ENCODE measurements at places on chromosomes 16 and 17.

- DNase-seq, result no peak
These were observed 11.3 kb upstream of the DNASE1 start for GRCh38 chr16:3643095-3643730.

DNA sequence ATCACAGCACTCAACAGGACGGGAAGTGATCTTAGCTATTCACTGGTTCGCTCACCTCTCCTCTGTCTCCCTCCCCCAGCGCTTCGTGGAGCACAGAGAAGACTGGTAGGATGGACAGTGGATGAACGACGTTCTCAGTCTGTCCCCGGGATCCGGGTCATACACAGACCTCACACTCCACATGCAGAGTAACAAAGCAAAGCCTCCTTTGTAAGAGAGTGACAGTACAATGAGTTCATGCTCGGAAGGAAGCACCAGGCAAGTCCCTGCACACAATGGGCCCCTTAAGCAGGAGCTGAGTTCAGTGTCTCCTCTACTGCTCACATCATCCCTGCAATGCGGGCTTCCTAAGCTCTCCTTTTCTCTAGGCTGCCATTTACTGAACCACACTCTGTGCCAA is 356.9 kb downstream of the C16orf95 start:
- DNase-seq, result no peak

DNA sequence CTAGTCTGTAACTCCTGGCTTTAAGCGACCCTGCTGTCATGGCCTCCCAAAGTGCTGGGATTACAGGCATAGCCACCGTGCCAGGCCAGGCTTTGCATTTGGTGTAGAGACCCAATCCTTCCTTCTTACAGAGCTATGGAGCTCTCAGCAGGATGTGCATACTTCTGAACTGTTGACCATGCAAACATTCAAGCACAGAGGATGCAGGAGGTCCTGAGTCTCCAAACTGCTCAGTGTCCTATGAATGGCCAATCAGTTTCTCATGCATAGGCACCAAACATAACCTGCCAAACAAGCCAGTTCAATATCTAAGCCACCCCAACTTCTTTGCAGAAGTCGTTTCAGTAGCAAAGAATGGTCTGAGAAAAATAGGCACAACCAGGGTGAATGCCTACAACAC is 40.0 kb upstream of the NF1 start:
- DNase-seq, result no peak

DNA sequence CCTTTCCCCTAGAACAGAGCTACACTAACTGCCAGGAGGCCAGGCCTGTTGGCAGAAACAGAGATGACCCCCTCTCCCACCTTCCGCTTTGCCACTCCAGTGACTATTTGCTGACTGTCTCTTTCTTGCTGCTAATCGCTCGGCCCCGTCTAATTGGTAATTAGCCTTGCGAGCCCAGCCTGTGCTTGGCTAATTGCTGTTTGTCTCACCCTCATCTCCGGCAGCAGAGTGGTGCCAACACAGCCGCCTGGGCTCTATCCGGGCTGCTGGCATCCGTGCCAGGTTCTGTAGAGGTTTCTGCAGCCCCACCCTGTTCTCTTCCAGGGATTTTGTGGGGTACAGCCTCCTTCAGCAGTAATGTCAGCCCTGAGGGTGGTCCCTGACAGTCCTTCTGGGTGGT is 27.4 kb upstream of the PHB1 start:
- no peak for DNase-seq

DNA sequence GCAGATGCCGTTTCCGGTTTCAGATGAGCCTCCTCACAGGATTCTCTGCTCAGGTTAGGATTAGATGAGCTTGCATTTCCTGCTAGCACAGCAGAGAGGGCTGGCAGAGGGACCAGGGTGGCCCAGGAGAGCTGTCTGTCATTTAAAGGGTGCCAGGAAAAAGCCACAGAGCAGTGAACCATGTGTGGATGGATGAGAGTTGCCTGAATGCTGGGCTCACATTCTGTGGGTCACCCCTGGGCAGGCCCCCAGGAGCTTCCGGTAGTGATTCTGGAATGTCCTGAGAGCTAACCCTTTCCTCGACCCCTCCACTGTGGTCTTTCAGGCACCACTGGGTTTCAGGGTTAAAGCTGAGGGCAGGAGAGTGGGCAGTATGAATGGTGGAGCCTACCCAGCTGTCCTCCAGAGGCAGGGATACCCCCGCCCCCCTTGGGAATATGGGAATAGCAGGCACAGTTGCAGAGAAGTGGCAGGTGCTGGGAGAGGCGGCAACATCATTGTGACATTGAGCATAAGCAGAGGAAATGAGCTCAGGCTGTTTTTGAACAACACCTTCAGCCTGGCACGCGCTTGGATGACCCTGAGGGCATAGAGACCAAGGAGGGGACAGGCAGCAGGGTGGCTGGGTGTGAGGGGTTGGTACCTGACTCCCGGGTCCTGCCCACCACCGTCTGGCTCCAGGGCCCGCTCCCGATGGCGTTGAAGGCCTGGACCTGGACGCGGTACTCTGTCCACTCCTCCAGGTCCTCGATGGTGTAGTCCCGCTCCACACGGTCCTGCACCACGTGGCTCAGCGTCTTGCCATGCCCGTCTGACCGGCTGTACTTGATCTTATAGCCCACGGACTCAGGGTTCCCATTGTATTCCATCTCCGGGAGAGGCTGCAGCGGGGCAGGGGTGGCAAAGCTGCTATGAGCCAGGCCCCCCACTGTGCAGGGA is 83.0 kb upstream of the CDC42EP4 start:
- no peak for DNase-seq

GRCh38 chr17:9144502-9145249 is 123.4 kb downstream of the NTN1 start:
- DNase-seq, result no peak

DNA sequence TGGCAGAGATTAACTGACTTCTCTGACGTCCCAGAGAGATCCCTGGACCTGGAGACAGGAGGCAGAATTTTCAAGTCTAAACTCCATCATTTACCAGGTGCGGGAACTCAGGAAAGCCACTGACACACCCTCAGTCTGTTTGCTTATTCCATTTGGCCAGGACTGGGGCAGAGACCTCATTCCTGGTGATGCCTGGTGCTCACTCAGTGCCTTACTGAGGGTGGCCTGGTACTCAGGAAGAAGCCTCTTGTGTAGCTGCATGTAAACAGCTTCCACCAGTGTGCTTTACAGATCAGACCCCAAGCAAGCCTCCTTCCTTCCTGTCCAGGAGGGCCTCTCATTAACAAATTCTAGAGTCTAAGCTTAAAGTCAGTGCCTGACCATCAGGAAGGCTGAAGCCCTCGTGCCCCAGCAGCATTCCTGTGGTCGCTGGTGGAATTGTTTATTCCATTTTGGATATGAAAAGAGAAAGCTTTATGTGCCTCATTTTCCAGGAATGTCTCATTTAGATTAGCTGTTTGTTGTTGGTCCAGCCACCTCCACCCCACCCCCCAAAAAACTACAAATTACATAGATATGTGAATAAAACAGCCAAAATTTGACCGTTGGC is 236.1 kb upstream of the CDH5 start:
- no peak for DNase-seq

DNA sequence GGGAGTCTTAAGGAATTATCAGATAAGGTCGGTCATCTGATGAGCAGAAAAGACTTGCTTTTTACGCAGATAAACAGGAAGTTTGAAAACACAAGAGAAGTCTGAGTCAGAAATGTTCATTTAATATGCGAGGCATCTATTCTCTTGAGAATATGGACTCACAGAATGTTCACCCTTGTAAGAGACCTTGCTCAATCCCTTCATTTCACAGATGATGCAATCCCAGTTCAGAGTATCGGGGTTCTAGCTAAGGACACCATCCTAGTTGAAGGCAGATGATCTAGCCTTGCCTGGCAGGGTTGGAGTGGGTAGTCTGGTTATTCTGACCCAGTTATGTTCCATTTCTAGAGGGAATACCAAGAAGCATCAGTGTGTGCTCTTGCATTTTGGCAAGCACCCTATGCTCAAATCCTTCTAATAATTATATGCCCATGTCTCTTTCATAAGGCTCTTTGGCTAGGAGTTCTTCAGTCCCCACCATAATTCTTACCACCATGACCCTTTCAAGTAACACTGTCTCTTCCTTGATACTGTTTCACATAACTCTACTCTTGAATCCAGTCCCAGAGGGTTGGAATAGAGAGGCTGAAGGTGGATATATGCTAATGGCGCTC is 42.5 kb downstream of the YPEL2 start:
- no peak for DNase-seq

GRCh38 chr16:65284626-65285025 is 162.8 kb upstream of the CDH11 start:
- no peak for DNase-seq

DNA sequence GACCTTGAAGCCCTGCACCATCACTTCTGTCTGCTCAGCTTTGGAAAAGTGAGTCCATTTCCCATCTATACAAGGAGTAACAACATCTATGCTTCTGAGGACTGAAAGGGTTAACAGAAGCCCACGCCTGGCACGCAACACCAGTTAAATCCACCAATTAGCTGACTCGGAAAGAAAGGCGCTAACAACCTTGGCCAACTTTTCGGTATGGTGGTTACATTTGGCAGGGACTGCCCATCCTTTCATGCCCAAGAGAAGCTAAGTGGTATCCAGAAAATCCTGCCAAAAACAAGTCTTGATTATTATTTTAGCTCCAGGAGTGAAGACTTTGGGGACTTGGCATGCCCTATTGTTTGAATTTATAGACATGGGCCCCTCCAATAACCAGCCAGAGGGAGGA is 202.3 kb upstream of the RPL38 start:
- DNase-seq, result no peak

- no peak for DNase-seq
These were observed 173.7 kb downstream of the CDK5R1 start for GRCh38 chr17:32660496-32660985.

- no peak for DNase-seq
These were observed 20.4 kb upstream of the HOXB13 start for GRCh38 chr17:48748718-48749566.

All from activated T-cell treated with anti-CD3 and anti-CD28 coated beads for 1 hour (primary cell).